ENCODE measurements at places on chromosomes 12 and 14.

GRCh38 chr14:58732387-58732786 lies 94.6 kb downstream of the DACT1 start:
- DNase-seq, result no peak

DNA sequence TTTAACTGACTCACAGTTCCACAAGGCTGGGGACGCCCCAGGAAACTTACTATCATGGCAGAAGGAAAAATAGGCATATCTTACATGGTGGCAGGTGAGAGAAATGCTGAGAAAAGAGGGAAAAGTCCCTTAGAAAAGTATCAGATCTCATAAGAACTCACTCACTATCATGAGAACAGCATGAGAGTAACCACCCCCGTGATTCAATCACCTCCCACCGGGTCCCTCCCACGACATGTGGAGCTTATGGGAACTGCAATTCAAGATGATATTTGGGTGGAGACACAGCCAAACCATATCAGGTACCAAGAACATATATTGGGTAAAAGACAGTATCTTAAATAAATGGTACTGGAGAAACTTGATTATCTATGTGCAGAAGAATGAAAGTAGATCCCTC lies 100.3 kb upstream of the FAR2 start:
- no peak for DNase-seq

GRCh38 chr12:54935235-54935951 lies 49.2 kb downstream of the TESPA1 start:
- no peak for DNase-seq

DNA sequence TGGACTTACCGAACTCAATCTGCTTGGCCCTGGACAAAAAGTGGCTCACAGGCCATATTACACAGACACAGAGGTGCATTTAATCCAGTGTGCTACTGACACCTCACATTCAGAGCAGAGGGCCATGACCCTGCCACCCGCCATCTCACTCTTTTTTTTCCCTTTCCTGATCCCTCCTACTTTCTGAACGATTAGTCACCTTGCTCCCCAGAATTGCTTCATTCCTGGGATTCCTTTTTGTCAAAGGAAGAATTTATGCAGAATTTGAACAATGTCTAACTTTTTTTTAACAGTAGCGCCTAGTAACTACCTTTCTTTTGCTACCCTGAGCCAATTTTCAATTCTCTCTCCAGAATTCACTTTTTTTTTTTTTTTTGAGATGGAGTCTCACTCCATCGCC lies 4.6 kb downstream of the PKP2 start:
- no peak for DNase-seq

DNA sequence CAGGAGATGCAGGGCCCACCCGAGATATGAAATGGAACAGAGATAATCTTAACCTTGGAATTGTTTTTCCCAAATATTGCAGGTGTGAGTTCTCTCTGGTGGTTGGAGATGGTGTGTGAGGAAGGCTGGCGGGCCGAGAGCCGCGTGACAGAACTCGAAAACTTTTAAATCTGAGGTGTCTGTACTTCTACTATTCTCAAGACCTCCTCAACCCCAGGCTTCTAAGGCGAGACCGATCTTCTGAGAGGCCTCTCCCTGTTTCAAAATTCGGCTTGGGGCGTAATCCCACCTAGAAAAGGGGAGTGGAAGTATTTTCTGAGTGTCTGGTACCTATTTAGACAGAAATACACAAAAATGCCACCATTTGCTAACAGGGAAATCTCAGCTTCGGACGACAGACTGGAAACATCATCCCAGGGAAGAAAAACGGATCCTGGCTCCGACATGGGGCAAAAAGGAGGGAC lies 611 bp downstream of the SARNP start:
- DNase-seq, result no peak

DNA sequence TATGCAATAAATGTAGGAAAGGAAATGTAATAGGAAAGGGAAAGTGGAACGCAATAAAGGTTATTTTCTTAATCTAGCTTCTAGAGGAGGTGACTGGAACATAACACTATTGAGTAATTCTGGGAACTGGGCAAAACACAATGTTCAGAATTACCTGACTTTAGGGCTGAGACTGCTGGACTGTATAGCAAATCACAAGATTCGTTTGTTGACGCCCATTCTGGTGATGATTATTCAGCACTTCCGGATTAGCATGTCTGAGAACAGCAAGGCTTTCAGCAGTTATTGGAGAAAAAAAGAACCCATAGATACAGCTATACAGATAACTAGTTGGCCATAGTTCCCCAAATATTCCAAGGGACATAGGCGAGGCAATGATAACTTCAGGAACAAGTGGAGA lies 2.3 kb upstream of the KLRD1 start:
- no peak for DNase-seq

- no peak for DNase-seq
Observed at GRCh38 chr14:51295646-51296263, 55.7 kb downstream of the TMX1 start.

DNA sequence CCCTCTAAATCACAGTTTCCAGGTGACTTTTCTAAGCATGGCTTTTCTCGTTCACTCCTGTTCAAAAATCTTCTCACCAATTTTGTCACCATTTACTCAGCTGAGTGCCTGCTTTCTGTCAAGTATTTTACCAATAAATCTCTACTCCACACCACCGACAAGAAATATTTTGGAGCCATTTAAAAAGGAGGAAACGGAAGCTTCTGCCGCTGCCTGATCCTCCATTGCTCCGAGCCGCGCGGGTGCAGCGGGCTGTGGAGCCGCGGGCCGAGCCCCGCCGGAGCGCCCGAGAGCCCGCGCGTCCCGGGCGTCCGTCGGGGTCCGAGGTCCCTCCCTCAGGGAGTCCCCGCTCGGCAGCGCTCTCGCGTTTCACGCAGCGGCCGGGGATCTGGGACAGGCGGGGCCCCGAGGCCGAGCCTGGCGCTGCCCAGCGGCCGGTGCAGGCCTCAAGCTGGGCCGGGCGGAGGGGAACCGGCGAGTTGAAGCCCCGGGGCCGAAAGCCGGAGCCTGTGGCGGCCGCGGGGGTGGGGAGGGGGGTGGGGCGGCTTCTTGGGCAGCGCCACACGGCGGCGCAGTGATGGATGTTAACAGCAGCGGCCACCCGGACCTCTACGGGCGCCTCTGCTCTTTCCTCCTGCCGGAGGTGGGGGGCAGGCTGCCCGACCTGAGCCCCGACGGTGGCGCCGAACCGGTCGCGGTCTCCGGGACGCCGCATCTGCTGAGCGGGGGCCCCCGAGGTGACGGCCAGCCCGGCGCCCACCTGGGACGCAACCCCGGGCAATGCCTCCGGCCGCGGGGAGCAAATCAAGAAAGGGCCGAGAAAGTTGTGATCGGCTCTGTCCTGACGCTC lies 1.1 kb upstream of the HEBP1 start:
- no peak for DNase-seq

DNA sequence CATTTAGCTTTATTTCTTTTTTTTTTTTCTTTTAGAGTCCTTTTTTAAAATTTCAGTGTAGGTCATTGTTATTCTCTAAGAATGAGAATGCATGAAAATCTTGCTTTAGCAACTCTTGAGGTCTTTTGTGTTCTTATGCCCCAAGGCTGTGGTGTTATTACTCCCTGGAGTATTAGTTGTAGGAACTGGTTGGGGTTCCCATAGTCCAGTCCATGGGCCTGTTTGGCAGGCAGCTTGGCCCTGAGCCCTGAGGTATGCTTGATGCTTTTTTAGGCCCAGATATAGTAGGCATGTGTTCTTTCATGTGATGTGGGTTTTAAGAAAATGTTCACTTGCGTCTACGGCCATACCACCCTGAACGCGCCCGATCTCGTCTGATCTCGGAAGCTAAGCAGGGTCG lies 1.6 kb downstream of the FAM234B start:
- no peak for DNase-seq

DNA sequence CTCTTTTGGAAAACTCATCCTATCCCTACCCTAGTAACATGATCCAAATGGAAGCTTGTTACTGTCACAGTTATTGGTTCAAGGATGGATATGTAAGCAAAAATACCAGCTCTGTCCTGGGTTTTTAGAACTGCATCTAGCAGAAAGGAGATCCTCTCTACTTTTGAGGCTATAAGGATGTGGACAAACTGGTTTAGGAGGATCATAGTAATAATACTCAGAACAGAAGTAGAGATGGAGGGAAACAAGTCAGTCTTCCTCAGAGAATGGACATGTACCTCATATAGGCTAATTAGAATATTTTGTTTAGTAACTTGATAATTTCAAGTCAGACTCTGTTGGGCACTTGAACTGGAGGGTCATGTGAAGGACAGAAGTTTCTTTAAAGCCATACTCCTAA lies 26.6 kb downstream of the FUT8 start:
- DNase-seq, result no peak

DNA sequence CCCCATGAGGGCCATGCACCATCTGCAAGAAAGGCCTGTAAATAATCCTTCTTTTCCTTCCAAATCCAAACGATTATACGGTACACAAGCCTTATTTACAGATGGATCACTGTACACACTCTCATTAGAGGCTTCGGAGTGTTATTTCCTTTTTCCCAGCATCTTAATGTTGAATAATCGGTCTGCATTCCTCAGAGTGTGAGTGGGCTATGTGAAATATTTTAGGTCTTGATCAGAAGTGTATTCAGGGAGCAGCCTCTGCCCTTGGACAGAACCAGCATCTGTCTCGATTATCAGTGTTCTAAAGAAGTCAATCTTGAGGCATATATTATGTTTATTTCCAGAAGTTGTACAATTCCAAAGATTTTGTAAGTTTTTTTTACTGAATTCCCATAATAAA lies 340.6 kb downstream of the SEC23A start:
- DNase-seq, result no peak

- DNase-seq, result no peak
Observed at GRCh38 chr12:1591034-1591433, 3.3 kb downstream of the FBXL14 start.

- no peak for DNase-seq
Observed at GRCh38 chr12:107200394-107200793, 107.0 kb upstream of the CRY1 start.

GRCh38 chr14:36430169-36430568 lies 89.9 kb downstream of the NKX2-1 start:
- DNase-seq, result no peak

DNA sequence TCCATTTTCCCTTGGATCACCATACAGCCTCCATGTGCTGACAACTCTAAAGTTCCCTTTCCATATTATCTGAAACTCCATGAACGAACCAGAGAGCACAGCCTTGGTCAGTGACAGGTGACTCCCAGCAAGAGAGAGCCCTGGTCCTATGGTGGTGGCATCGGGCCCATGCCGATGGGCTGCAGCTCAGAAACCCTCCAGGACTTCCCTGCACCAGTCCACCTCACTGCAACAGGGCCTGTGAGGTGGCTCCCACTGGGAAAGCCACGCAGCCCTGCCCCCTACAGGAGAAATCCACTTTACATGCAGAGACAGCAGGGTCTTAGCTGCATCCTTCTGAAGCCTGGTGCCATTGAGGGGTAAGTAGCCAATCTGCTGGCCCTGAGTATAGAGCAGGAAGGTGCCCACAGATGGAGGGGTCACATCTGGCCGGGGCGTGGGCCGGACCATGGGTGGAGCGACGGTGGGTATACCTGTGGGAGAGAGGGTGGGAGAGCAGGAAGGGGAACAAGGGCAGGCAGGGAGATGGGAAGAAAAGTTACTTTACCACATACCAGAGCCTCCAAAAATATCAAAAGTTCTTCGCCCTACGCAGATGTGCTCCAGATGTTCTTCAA lies 24.7 kb downstream of the RTRAF start:
- DNase-seq, result no peak

- DNase-seq, result no peak
Observed at GRCh38 chr12:128830505-128830893, 6.7 kb upstream of the SLC15A4 start.

DNA sequence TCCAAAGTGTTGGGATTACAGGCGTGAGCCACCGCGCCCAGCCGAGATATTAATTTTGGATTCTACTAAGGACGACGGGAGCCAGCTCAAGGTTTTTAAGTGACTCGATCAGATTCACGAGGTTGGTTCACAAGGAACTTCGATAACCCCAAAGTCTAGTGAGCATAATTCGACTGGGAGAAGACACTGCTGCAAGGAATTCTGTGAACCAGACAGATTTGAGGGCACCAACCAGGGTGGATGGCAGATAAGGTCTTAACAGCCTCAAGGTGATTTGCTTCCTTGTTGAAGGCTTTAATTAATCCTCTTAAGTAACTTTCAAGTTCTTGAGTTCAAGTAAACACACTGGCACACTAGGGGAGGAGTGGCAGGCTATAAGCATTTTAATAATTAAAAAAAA lies 1.1 kb upstream of the KLHDC2 start:
- no peak for DNase-seq

All from stimulated activated CD4-positive, alpha-beta T cell treated with anti-CD3 and anti-CD28 coated beads, Interleukin-1b, Interleukin-23, amount 100 ng/mL, for 1 hour (primary cell).